ENCODE measurements at places on chromosomes 2 and 18.

- no peak for DNase-seq
These were observed 13.7 kb downstream of the GPR17 start for GRCh38 chr2:127659408-127660290.

DNA sequence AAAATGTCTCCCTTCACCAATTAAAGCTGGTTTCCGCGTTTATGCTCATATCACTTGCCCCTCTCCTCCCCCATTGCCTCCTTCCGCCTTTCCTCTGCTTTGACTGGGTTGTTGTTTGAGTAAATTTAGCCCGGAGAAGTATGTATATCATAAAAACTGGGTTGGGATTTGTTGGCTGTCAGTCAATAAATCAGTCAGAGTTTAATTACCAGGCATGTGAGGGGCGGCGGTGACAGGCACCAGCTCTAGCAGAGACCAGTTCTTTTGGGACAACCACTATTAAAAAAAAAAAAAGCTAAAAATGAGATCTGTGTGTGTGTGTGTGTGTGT lies 382.4 kb upstream of the SMIM21 start:
- DNase-seq, result no peak

- no peak for DNase-seq
These were observed 120.7 kb downstream of the INHBB start for GRCh38 chr2:120466704-120467054.

DNA sequence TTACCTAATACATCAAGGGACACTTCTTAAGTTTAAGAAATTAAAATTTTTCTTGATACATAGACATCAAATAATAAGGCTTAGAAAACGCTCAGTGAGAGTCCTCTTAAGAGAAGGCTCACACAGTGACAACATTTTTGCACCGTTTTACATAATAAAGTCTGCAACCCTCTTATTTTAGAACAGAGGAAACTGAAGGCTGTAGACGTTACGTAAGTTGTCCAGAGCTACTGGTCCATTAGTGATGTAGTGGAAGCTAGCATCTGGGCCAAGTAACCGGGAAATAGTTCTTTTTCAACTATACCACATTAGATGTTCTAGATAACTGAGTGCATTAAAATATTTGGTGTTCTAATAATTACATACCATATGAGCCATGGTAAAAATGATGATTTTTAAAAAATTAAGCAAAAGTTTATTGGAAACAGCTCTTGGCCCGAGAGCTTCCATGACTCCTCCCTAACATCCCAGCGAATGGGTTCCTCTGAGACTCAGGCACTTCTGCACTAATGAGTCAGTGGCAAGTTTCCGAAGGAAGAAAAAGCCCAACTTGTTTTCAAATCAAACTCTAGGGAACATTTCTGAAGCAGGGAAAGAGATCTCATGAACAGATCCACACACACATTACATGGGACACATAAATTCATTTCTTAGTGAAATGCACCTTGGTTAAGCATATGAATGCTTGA lies 232.6 kb upstream of the PXDN start:
- no peak for DNase-seq

GRCh38 chr2:64015898-64016297 lies 3.3 kb downstream of the VPS54 start:
- DNase-seq, result no peak

DNA sequence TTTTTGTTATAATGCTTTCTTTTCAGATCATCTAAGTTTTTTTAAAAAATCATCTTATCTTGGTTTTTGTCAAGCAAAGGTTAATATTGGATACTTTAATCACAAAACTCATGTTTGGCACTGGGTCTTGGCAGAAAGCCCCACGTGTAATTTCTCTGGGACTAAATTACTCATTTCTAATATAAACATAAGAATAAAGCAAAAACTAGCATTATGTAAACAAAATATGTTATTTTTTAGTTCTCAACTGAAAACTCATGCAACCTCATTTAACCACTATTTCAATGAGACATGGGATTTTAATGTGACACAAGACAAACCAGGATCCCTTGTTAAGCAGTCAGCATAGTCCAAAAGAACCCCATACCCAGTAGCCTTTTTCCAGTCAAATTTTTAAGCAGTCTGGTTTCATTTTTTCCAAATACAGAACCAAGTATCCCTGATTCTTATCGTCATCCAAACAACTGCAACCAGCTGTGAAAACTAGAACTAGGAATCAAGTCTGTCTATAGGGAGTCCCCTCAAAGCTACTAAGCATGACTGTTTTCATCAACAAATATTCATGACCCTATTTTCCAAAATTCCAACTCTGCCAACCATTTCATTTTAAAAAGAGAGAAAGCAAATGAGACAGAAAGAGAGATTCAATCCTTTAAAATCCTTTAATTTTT lies 27.1 kb downstream of the PID1 start:
- no peak for DNase-seq

GRCh38 chr18:65415098-65415497 lies 335.7 kb upstream of the CDH7 start:
- no peak for DNase-seq

- DNase-seq, result no peak
These were observed 2.6 kb downstream of the RBMS1 start for GRCh38 chr2:160490733-160491685.

- no peak for DNase-seq
These were observed 624.9 kb upstream of the FANCL start for GRCh38 chr2:58866040-58866439.

DNA sequence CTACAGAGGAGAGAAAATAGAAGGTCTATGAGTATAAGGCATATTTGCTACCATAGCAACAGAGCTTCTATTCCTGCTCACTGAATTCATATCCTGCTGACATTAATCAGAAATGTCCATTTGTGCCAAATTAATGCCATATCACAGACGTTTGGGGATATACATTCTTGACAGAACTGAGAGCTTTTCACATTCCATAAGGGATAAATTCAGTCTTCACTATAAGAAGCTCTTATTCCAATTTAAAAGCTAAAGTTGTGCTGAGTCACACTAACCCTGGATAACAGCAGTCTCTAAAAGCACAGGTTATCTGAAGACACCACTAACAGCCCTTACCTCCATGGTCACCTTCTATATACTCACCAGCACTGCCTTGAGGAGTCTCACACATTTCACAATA lies 178.1 kb downstream of the RAB3GAP1 start:
- no peak for DNase-seq

- no peak for DNase-seq
These were observed 4.0 kb upstream of the SLC11A1 start for GRCh38 chr2:218378053-218378452.

GRCh38 chr2:231686192-231687100 lies 21.9 kb upstream of the PTMA start:
- DNase-seq, result no peak
